Spinal cord (tissue), 10 donors: ENCODE measurements at places on chromosomes 2 and 18.

DNA sequence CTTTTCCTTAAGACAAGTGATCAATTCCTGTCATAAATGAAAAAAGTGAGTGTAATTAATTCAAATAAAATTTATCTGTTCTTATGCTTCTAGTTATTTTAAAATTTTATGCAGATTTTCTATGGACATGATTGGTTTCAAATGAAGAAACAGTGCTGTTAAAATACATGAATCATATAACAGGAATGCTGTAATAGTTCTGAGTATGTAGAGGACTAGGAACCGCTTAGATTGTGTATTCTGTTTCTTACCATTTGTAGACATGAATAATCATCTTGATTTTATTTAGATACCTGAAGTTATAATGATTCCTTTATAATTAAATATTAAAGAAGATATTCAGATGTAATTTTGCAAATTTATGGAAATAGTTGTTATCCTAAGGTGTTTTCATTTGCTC, 3.5 kb downstream of the ACTR2 start:
- DNase-seq: no peak

GRCh38 chr2:189442468-189442867, 1.2 kb downstream of the WDR75 start:
- no peak for DNase-seq

DNA sequence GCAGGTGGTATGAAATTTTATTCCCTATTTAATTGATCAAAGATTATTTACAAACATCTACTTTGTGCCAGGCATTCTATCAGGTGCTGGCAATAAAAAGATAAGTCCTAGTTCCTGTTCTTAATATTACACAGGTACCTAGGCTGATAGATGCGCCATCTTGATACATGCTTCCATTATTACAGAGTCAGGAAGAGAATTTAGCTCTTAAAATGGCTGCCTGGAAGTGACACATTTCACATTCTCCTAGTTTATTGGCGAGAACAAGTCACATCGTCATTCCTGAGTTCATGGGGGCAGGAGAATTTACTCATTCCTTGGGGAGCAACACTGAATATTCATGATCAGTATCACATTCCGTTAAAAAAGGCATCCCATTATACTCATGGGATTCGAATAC, 1.1 kb upstream of the DARS1 start:
- no peak for DNase-seq

- no peak for DNase-seq
These were observed 52.3 kb downstream of the SOWAHC start for GRCh38 chr2:109666466-109666865.
